Osteoblast (primary cell): ENCODE measurements at places on chromosomes 13 and 19.

- no peak for DNase-seq
Observed at GRCh38 chr13:51913421-51914136, 51.8 kb downstream of the CCDC70 start.

- peak; percentile 86 for DNase-seq
Observed at GRCh38 chr19:47228168-47228936, 2.6 kb downstream of the BBC3 start.

DNA sequence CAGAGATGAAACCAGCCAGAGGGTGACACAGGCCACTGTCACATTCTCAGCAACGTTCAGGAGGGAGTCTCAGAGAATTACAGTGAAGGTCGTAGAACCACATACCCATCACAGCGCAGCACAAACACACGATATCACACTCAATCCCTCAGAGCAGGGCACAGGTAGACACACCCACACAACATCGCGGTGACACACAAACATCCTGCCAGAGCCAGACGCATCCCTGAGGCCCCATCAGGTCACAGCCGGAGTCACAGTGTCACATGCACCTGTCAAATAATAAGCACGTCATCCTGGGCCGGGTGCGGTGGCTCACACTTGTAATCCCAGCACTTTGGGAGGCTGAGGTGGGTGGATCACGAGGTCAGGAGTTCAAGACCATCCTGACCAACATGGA is 17.5 kb downstream of the ELAVL3 start:
- peak; percentile 34 for DNase-seq

- DNase-seq = no peak
Observed at GRCh38 chr19:9863759-9864158, 28.6 kb downstream of the PIN1 start.

DNA sequence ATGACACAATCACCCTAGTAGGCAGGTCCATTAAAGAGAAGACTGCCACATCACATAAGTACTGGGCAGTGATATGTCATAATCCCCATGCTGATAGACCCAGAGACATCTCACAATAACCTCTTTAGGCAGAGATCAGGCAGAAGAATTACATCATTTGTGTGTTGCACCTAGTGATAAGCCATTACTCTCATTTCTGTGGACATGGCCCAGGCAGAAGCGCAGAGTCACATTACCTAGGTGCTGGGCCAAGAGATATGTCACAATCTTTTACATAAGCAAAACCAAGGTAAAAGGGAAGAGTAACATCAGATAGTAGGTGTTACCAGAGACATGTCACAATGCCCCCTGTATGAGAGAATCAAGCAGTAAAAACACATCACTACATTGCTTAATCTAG is 71.9 kb downstream of the ZNF726 start:
- no peak for DNase-seq

- no peak for DNase-seq
Observed at GRCh38 chr13:107258599-107259187, 690.8 kb upstream of the ARGLU1 start.

- no peak for DNase-seq
Observed at GRCh38 chr19:48772503-48772953, 17.2 kb downstream of the FGF21 start.

DNA sequence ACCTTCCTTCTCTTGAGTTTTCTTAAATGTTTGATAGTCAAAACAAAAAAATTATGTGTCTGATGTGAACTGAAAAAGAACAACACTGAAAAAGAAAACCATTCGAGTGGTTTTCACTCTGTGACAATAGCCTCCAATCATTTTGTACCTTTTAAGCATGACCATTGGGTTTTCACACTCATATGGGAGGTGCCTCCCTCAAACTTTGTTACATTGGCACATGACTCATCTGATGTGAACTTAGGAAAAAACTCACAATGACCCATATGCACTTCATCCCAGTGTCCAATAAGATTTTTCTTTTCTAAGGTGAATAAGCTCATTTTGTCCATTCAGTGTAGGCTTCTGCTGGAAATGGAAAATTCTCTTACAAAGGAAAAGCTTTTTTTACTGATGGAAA is 66.6 kb upstream of the XPO4 start:
- no peak for DNase-seq

GRCh38 chr13:79190932-79191331 is 215.1 kb downstream of the RBM26 start:
- DNase-seq = no peak

DNA sequence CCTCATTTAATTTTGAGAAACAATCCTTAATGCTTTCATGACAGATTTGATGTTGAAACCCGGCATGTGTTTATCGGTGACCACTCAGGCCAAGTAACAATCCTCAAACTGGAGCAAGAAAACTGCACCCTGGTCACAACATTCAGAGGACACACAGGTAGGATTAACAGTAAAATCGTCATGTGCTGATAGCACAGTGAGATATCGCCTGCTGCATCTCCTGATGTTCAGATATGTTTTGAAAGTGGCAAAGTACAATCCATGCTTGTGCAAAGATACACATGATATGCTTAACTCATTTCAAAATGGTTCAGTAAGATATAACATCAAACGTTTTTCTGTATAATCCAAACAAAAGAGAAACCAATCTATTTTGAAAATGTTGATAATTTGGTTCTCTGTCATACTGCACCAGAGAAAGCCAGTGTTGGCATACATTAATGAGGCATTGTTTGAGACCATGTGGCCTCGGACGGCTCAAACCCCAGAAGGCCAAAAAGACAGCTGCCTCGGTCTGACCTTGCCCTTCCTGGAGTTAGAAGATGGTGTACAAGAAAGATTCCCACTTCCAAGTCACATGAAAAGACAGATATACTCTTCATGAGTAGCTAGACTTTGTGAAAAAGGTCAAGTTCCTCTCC is 76.2 kb downstream of the DHRS12 start:
- no peak for DNase-seq

DNA sequence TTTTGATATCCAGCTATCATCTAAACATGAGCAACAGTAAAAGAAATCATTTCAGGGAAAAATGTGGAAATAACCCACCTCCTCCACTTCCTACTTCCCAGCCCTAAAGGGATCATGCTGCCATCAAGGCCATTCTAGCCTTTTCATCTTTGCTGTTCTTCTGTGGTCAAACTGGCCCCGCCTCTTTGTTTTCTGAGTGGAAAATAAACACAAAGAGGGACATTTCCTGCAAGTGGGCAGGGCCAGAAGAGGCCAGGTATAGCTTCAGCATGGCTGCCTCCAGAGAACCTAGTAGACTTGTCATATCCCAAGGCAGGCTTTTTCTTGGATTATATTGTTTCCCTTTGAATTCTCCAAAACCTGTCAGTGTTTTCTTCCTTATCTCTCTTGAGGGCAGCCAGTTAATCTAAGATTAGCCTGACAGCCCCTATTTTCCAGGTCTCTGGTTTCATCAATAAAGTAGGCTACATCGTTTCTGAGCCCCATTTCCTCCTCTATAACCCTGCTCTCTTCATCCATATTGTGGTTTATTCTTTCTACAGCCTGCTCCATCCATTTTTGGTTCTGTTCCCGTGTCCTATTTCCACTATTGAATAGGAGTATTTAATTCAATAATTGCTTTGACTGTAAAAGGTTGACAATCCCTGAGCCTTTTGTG is 117.6 kb downstream of the GPC6 start:
- DNase-seq = no peak

DNA sequence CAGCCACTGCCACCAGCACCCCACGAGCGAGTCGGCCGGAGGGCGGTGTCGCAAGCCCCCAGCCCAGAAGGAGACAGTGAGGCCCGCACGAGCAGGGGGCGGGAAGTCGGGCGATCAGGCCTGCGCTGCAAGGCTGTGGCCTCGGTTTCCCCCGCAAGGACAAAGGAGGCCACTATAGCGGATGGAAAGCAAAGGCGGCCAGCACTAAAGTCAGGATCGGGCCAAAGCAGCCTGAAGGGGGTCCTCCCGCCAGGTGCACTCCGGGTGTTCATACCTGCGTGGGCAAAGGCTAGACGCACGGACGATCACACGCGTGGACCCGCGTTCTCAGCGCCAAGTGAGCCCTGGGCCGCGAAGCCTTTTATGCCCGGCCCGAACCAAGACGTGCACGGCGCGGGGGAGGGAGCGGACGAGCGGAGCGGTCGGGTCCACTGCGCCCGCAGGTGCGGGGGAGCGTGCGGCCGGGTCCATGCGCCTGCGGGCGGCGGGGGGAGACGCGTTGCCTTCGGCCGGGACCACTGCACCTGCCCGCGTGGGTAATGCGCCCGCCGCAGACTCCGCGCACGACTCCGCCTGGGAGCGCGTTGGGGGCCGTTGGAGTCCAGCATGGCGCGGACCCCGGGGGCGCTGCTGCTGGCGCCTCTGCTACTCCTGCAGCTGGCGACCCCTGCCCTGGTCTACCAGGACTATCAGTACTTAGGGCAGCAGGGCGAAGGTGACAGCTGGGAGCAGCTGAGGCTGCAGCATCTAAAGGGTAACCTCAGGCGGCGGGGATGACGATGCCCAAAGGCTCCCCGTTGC is at the start of the genes PRDX2 and THSD8:
TSS of gene PRDX2 (minus strand) at position 335 of the 801 bp plus-strand sequence. CDS start 539 bp downstream, outside the sequence.
TSS of gene THSD8 (plus strand) at position 604 of the 801 bp plus-strand sequence. CDS start at position 607, 3 bp downstream.
- DNase-seq = peak; percentile 96

DNA sequence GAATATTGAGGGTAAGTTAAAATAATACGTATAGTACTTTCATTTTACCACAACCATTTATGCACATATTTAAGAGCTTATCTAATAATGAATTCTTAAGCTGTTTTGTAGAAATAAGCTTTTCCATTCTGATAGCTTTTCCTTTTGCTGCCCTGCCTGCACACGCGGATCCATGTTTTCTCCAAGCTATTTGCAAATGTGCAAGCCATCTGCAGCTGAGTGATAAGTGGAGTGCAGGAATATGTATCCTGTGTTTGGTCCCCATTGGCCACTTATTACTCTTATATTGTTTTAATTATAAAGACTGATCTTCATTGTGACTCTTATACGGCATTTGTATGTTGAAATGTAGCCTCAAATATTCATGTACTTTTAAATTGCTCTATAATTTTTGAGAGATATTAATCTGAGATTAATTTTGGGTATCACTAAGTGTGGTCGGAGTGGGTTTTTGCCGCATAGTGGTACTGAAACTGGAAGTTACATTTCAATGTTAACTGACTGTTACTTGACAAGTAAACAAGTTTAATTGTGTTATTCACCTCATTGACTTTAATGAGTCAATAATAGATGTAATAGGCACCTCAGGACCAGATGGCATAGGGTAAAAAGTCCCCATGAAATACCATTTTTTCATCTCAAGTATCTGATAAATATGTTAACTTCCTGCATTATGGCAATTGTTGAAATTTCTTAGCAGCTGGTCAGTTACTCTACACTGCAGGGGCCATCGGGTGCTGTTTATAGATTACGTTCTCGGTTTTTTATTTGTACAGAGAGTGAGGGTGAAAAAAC is 1567.4 kb downstream of the EFNB2 start:
- DNase-seq = no peak

DNA sequence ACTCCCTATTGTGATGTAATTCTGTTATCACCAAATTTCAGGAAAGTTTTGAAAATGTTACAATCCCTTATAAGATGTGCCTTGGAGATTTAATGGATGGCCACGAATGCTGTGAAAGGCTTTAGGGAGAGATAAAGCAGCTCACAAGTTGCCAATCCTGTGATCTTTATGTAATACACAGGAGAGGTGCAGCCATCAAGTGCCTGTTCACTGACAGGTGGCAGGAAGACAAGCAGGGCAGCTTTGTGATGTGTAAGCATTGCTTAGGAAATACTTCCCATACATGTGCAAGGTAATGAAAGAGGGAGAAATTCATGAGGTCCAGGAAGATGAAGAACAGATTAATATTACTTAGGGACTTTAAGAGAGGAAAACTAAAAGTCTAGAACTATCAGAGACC is 628.8 kb downstream of the SLITRK6 start:
- DNase-seq = no peak

DNA sequence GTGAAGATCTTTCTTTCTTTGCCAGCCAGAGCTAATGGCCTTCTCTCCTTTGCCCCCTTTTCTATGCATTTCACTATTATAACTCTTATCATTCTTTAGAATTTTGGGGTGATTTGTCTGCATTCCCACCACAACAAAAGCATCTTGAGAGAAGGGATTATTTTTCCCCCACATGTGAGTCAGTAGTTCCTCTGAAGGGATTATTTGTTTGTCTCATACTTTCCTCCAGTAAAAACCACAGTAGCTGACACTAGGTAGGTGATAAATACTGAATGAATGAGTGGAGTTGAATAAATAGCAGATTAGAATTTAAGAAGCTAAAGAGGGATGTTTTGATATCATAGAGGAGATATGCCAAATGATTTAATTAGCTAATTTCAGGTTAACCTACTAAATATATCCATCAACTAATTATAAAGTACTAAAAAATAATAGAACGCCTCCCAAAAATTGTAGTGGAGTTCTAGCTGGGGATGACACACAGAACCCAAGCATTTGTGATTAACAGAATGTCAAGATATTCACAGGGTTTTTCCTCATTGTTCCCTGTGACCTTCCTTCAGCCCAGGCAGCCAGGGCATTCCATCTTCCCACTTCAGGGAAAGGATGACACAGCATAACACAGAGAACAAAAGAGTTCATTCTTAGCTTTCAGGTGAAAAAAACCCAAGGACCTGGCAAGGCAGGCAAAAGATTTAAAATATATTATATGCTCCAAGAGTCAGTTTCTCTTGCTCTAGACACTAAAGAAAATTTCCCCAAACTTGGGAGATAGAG is 3.5 kb upstream of the TBC1D4 start:
- peak; percentile 62 for DNase-seq

- peak; percentile 67 for DNase-seq
Observed at GRCh38 chr19:6498294-6499036, 3.6 kb downstream of the TUBB4A start.
